ENCODE measurements at places on chromosomes 4 and X.

DNA sequence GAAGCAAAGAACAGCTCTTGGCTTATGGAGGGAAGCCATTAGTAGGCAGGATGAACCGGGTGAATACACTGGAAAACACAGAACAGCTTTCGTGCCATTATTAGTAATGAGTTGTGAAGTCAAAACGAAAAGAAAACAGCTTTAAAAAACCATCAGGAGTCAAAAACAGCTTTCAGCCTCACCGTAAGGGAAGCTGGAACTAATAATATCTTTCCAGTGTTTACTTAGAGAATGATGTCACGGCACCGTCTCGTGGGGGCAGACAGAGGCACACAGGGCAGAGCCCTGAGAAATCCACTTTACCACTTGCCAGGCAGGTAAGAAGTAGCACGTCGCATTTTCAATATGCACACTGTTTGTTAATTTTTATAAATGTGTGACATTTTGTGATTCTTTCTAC is 37.9 kb upstream of the HMX1 start:
- DNase-seq = no peak

- DNase-seq = no peak
These were observed 85.1 kb downstream of the SLC10A7 start for GRCh38 chr4:146436423-146437162.

DNA sequence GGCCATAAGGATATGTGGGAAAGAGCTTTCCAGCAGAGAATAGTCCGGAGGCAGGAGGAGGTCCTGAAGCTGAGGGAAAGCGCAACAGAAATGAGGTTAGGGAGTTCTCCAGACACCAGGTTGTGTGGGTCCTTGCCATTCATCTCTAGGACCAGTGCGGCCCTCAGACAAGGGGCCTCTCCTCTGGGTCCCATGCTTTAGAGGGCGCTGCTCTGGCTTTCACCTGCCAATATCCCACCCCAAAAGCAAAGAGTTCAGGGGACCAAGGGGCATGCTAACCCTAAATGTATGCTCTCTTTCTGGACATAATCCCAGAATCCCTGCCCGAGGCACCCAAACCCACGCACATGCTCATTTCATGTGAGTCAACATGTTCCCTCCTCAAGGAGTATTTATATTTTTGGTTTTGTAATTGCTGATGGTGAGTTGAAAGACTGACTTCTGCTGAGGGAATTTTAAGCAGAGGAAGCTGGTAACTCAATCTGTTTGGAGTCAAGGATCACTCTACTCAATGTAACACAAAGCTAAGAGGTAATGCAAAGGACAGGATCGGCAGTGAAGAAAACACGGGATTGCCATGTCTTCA is 14.8 kb downstream of the RPL34 start:
- no peak for DNase-seq

- no peak for DNase-seq
These were observed 1.2 kb upstream of the SLC2A9 start for GRCh38 chr4:10022346-10023049.

GRCh38 chr4:147247579-147247978 is 233.3 kb upstream of the EDNRA start:
- DNase-seq = no peak

DNA sequence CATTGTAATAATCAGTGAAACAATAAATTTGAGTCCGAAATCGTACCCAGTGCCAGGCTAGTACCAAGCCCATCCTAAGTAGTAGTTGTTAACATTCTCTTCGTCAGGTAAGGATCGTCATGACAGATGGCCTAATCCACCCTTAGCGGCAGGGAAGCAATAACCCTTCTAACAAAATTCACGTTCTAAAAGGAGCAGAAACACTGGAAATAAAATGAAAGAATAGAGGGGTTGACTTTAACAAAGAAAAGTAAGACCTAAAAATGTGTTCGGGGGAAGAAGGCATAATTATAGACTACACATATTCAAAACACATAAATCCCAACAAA is 142.7 kb downstream of the CPEB2 start:
- no peak for DNase-seq

DNA sequence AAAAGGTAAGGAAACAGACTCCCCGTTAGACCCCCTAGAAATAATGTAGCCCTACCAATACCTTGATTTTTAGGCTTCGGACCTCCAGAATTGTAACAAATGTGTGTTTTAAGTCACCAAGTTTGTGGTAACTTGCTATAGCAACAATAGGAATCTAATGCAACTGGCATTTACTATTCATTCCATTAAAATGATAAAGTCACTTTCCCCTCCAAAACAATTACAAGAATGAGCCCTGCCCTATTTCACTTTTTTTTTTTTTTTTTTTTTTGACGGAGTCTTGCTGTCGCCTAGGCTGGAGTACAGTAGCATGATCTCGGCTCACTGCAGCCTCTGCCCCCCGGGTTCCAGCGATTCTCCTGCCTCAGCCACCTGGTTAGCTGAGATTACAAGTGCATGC is 3.5 kb upstream of the DDX60L start:
- no peak for DNase-seq

DNA sequence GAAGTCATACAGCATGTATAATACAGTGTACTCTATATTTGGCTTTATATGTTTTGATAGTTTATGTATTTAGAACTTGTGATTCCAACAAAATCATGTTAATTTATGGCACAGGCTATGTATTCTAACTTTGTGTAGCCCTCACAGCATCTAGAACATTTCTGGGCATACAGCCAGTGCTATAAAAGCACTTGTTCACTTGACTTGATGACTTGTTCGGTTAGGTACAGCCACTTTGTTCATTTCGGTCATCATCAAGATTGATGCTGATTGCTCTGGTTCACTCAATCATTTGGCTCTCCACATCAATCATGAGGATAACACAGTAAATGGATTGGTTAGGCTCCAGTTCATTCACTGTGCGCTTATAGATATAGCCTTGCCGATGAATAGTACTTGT is 97.6 kb upstream of the IRS4 start:
- no peak for DNase-seq

DNA sequence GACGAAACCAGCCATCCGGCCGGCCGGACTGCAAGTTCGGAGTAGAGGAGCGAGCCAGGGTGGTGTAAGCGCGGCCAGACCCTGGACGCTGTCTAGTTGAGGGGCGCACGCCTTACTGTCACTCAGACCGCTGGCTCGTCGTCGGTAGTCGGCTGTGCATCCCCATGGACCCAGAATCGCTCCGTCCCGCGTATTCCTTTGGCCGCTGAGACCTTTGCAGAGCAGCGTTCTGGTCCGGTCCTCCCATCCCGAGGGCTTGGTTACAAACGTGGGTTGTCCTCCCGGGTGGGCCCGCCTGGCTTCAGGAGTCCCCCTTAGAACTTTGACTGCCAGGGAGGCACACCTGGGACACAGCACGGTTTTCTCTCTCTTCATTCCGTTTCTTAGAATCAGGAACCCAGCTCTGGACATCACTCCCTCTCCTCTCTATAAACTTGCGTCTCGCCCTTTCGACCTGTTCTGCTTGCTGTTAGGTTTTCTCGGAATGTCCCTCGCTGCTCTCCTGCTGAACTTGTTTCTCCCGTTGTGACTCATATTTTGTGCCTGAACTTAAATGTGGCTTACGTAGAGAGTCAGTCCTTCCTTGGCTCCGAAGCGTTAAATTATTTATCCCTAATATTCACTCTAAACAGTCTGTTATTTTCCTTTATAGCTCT is 672 bp downstream of the PGM2 start:
- no peak for DNase-seq

GRCh38 chrX:39820938-39821708 is 276.6 kb downstream of the BCOR start:
- DNase-seq = no peak

Data from activated gamma-delta T cell treated with anti-CD3 and anti-CD28 coated beads, Interleukin-2, amount 50 U/mL, for 16 hours (primary cell).